ENCODE measurements at places on chromosomes 6 and 20.
A peak's percentile ranks its signal among the peaks of the same experiment; 100 is the strongest.

GRCh38 chr6:130882370-130882769 lies 55.2 kb downstream of the SMLR1 start:
- DNase-seq: no peak
- H3K27ac ChIP-seq: no peak overlapping the region
- no peaks in the 10 kb centered on the region for H3K27me3 ChIP-seq
- H3K4me3 ChIP-seq: no peak overlapping the region

GRCh38 chr6:79138146-79138545 lies 60.1 kb upstream of the PHIP start:
- H3K4me1 ChIP-seq: no peaks in the 10 kb centered on the region
- H3K27me3 ChIP-seq: peaks cover 7% of the 10 kb centered on the region
- no peak for DNase-seq
- H3K4me3 ChIP-seq: no peak overlapping the region
- H3K36me3 ChIP-seq: peaks cover 10% of the 10 kb centered on the region

DNA sequence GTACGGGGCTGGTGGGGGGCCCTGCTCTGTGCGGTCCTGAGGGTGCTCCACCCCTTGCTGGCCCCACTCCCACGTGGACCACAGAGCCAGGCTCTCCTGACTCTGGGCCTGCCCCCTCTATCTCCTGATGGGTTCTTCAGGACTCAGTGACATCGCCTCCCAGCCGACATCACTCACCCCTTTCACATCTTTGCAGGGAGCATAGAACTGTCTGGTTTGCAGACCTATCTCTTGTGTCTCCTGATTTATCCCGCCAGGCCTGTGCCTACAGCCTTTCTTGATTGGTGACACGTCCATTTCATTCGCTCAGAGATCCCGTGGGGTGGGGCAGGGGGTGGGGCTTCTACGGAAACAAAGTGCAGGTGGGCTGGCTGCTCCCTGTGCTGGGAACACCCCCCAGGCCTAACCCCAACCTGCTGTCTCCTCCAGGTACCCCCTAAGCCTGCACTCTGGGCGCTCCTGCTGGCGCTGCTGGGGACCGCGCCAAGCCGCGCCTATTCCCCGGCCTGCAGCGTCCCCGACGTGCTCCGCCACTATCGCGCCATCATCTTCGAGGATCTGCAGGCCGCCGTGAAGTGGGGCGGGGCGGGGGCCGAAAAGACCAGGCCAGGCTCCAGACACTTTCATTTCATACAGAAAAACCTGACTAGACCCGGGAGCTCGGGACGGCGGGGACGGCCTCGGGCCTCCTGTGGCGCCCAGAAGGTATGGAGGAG lies 1.7 kb downstream of the C20orf204 start:
- DNase-seq: peak; percentile 49
- H3K4me3 ChIP-seq: peak overlapping the region; percentile 80
- H3K27me3 ChIP-seq: no peaks in the 10 kb centered on the region
- peaks cover 67% of the 10 kb centered on the region for H3K4me1 ChIP-seq

- peak overlapping the region; percentile 71 for H3K27ac ChIP-seq
- H3K27me3 ChIP-seq: no peaks in the 10 kb centered on the region
- H3K4me3 ChIP-seq: peak overlapping the region; percentile 60
Measured at GRCh38 chr20:5845681-5846615, 95.7 kb downstream of the SHLD1 start.

- peak; percentile 51 for DNase-seq
- H3K4me1 ChIP-seq: peaks cover 11% of the 10 kb centered on the region
- H3K4me3 ChIP-seq: no peak overlapping the region
- no peak overlapping the region for H3K27ac ChIP-seq
Measured at GRCh38 chr6:40912158-40912946, 126.7 kb downstream of the UNC5CL start.

- DNase-seq: peak; percentile 55
- H3K27ac ChIP-seq: peak overlapping the region; percentile 90
- H3K4me1 ChIP-seq: peaks cover 84% of the 10 kb centered on the region
Measured at GRCh38 chr6:42383421-42384205, 68.1 kb downstream of the TRERF1 start.

Data from activated T-cell treated with anti-CD3 and anti-CD28 coated beads, Interleukin-2, amount 50 U/mL, for 72 hours (primary cell).